ENCODE measurements at places on chromosomes 7 and 10.

- DNase-seq, result peak; percentile 91
These were observed 346.1 kb upstream of the ANKRD30A start for GRCh38 chr10:36779238-36779846.

GRCh38 chr7:157722137-157723060, 385.6 kb downstream of the DNAJB6 start:
- DNase-seq, result no peak

DNA sequence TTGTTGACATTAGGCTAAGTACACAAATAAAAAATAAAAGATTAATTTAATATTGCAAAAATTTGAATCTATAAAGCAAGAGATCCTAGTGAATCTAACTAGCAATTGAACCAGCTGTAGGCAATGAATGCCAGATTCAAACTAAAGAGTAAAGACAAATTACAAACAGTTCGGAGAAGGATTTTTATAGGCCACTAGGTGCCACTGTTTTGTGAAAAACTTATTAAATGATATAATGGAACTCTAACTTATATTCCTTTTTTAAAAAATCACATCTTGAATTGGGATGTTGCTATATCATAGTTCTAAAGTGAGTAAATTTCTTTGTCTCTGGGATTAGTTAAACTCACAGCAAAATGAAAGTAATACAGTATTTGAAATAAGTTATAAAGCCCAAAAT, 39.1 kb upstream of the GNAI1 start:
- DNase-seq, result peak; percentile 50

- no peak for DNase-seq
These were observed 148.6 kb upstream of the FAM3C start for GRCh38 chr7:121544726-121545125.

DNA sequence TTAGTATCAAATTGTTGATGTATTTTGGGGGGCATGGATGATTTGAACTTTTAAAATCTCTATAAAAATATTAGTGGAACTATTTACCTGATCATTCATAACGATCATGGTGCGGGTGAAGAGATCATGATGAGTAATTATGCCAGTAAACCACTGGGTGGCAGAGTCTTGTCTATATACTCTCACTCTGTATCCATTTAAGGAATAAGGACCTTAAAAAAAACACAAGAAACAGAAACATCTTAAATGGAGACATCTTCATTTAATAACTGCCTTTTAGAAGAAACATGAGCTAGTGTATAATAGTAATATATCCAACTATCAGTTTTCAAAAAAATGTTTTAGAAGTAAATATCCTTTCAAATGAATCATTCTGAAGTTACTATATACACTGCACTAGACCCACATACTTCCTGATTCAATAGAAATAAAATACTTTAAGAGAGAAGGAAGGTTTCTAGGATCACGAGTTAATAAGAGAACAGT, 84.0 kb downstream of the NRBF2 start:
- DNase-seq, result peak; percentile 78

DNA sequence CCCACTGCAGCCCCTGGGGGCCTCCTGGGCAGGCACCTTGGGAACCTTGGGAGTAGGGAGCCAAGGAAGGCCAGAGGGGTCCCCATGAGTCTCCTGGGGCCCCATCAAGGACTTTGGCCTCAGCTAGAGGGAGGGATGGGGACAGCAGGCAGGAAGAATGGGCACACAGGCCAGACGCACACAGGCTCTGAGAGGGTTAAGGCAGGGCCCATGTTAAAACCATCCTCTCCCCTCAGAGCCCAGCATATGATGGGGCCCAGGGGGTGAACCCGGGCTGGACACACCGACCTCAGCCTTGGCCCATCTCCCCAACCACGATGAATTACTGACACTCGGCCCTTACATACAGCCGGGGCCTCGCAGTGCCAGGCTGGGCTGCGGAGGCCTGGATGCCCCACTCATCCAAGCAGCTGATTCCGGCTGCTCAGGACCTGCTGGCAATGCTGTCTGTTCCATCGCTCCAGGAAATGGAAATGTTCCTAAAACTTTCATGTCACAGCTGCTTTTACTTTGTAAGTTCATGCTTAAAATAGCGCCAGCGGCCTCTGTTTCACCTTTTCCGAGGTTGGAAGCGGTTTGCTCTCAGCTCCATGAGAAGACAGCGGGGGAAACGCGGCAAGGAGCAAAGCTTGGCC, 17.3 kb upstream of the INPP5A start:
- peak; percentile 68 for DNase-seq

- no peak for DNase-seq
These were observed 103.6 kb downstream of the AHR start for GRCh38 chr7:17401791-17402627.

GRCh38 chr10:86164174-86164774, 202.3 kb downstream of the GRID1 start:
- DNase-seq, result no peak
